ENCODE measurements at places on chromosomes 16 and 17.

- no peak for DNase-seq
These were observed 42.4 kb downstream of the C16orf95 start for GRCh38 chr16:87274794-87275193.

- DNase-seq = no peak
These were observed 9.1 kb downstream of the KCNH4 start for GRCh38 chr17:42171831-42172230.

DNA sequence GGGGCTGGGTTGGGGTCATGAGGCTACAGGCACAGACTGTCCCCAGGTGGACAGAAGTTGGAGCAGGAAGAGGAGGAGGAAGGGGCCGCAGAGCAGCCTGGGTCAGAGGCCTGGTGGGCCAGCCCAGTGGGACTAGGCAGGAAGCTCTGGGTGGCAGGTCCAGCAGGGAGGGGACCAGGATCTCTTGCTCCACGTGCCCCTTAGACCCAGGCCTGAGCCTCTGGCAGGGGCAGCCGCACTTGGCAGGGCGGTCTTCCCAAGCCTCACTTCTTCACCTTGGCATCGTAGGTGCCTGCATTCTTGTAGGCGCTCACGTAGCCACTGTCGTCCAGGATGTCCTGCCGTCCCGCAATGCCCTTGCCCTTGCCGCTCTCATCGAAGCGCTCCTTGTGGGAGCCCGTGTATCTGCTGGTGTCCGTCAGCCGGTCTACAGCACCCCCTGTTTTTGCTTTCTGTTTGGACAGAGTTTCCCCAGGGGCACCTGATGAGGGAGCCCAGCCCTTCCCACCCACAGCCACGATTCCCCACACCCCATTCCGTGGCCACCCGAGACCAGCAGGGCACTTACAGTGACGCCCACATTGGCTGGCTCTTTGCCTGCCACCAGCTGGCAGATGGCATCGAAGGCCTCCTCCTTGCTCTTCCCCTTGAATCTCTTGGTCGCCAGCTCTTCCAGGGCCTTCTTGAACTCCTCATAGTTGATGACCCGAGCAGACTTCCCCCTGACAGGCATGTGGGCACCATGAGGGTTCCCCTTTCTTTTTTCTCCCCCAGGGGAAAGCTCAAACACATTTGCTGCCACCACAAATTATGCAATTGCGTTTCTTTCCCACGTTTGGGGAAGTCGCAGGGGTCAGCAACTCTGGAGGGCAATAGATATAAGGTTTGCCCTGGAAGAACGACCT is 3.1 kb downstream of the TPPP3 start:
- no peak for DNase-seq

DNA sequence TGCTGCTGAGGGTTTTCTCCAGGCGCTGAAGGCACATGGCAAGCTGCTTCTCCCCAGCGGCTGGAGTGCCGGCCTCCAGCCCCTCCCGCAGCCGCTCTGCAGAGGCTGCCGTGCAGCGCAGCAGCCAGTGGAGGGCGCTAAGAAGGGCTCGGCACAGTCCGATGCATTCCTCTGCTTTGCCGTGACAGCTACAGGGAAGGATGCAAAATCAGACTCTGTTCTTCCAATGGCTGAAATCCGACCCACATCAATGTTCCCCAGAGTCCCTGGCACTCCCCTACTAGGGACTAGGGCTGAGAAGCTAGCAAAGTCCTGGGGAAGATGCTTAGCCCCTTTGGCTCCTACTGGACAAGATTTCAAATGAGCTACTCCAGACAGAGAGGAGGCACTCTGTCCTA is 19.0 kb downstream of the MED24 start:
- no peak for DNase-seq

- no peak for DNase-seq
These were observed 394.5 kb upstream of the SOX9 start for GRCh38 chr17:71726341-71726740.

GRCh38 chr16:2188395-2188794 is 8.0 kb downstream of the CASKIN1 start:
- no peak for DNase-seq

DNA sequence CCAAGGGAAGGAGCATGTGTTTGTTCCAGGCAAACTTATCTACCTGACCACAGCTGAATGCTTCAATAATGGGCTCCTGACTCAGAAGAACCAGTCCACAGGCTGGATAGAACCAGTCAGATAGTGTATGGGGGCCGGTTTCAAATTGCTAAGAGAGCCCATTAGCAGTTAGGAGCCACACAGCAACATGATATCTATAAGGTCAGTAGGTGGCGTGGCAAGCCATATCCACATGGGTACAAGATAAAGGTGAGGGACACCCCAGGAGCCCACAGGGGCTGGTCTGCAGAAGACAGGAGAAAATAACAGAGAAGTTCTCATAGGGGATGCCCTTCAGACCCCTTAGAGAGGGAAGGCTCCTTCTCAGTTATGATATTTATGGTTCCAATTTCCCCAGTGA is 31.6 kb upstream of the CDRT15 start:
- DNase-seq = no peak

- DNase-seq = peak; percentile 32
These were observed 32.3 kb downstream of the CHD9 start for GRCh38 chr16:53087101-53087500.

DNA sequence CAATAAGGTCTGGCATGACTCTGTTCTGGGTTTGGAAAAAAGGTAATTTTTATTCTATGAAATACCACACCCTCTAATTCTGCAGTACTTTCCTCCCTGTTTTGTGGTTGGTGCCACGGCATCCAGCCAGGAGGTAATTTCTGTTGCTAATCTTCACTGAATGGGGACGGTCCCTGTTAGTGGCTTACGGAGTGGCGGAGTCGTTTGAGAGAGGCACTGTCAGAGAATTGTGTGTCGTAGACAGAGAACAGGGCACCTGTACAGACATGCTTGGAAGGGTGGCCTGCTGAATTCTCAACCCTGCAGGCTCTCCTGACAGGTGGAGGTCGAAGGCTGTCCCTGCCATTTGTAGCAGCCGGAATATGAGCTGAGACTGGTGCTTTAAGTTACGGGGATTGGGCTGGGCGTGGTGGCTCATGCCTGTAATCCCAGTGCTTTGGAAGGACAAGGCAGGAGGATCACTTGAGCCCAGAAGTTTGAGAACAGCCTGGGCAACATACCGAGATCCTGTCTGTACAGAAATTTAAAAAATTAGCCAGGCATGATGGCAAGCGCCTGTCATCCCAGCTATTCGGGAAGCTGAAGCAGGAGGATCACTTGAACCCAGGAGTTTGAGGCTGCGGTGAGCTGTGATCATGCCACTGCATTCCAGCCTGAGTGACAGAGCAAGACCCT is 33.2 kb downstream of the EEF2K start:
- DNase-seq = no peak

GRCh38 chr16:14196011-14196410 is 124.9 kb downstream of the MRTFB start:
- no peak for DNase-seq

DNA sequence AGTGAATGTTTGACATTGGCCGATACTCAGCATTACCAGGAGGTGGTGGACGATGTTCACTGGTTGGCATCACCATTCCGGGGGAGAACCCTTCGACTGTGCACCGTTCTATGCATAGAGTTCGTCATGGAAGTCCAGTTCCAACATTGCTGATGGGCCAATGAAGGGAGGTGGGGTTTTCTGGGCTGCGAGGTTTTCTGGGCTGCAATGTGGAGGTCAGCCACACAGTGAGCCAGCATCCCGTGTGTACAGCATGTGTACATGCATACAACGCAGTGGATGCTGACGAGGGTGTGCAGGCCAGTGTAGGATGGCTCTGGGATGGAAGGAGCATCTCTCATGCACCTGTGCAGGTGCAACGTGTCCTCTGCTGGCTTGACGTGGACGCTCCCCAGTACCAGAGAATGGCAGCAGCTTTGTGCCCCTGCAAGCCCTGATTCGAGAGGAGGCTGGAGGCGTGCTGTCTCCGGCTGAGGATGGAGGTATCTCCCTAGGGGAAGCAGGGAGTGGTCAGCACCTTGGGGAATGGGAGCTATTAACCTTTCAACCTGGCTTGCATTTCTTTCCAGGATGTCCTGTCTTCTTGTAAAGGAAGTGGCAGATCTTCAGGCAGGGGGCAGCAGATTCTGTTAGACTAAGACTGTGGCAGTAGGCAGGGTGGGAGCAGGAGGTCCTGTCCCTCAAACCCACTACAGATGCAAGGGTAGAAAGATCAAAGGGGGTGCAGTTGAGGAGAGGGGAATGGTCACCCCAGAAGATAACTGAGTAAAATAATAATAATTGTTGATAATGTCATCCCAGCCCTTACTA is 98.2 kb downstream of the CYLD start:
- DNase-seq = no peak

Measured in DMS79 (cell line).